ENCODE measurements at places on chromosomes 11 and 22.

DNA sequence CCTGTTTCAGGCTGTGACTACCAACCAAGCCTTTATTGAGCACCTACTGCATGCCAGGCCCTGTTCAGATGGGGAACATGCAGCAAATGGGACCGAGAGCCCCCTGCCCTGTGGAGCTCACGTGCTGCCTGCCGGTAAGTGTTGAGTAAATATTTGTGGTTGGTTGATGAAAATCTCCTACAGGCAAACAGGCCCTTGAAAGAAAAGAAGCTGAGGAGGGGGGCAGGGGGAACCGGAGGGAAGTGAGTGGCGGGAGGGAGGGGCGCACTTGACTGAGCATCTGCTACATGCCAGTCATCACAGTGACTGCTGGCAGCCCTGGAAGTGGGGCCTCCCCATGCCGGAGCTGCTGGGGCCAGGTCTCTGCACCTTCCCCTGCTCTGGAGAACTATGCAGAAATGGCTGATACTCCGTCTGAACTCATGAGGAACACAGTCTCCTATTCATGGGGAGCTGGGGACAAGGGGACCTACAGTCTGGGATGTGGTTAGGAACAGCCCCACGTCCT, 34.2 kb downstream of the MACROD1 start:
- no peak for DNase-seq

DNA sequence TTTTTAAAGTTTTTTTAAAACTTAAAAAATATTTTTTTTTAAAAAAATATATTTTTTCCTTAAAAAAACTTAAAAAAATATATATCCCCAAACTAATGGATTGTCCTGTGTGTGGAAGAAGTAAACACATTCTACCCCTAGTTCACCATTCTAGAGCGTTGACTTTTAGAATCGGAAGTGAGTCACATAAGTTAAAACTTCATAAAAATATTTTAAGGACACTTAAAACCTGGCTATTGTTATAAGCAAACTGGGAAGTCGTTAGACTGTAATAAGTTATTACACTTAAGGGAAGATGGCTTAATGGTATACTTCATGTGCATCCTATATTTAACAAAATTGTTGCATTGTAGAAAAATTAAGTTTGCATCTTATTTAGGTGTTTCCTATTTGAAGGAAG, 21.1 kb downstream of the FAM118B start:
- DNase-seq: no peak

- DNase-seq: no peak
These were observed 303.4 kb downstream of the FAT3 start for GRCh38 chr11:92528001-92528400.

DNA sequence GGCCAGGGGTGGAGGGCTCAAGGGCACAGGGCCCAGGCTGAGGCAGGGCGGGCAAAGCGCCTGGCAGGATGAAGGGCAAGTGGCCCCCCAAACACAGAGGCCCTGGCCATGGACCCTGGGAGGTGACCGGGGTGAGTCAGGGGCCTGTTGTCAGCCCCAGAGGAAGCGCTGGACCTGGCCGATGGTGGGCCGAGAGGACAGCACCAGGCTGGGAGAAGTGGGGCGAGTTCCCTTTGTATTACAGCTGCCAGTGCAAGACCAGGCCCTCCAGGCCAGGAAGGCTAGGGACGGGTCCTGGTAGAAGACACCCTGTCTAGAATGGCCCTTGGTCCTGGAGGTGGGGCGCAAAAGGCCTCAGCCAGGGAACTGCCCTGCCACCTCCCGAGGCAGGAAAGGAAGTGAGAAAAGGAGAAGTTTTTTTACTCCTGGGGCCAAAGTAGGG, 12.8 kb downstream of the CXCR5 start:
- no peak for DNase-seq

DNA sequence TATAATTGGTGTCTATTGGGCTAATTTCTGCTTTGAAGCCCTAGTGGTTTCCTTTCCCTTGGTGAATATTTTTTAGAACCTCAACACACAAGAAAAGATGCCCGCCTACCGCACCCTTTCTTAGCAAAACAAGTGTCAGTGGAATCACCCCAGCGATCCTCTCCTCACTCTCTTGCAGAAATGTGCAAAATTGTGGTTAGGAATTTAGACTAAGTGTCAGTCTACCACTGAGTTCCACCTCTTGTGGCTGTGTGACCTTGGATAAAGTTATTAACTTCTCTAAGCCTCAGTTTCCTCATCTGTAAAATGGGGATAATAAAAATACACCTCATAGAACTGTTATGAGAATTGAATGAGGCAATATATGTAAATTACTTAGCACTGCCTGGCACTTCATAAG, 5.3 kb upstream of the JAML start:
- DNase-seq: no peak

DNA sequence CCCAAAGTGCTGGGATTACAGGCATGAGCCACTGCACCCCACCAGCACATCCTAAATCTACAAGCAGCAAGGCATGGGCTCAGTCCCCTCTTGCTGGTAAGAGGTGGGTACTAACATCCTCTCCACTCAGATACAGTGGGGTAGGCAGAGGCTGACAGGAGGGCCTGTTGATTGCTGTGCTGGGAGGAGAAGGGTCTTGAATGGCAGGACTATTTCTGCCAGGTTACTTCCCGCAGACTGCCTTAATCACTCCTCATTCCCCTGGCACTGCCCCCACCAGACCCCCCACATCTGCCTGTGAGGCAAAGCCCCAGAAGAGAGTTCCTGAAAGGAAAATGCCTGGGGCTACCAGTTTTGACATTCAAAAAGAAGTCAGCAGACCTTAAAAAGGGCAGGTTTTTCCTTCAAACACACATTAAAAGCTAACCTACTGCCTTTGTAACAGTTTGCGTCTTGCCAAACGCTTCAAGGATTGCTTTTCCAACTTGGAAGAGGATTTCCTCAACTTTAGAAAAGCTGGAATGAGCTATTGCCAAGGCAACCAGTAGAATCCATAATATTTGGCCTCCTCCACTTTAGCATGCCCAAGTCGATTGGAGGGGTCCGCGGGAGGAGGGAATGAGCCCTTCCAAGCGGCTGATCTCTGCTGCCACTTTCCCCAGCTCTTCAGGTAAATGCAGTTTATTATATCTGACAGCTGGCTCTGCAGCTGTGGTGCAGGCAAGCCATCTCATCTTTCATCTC, 62.0 kb downstream of the FDX1 start:
- DNase-seq: no peak

DNA sequence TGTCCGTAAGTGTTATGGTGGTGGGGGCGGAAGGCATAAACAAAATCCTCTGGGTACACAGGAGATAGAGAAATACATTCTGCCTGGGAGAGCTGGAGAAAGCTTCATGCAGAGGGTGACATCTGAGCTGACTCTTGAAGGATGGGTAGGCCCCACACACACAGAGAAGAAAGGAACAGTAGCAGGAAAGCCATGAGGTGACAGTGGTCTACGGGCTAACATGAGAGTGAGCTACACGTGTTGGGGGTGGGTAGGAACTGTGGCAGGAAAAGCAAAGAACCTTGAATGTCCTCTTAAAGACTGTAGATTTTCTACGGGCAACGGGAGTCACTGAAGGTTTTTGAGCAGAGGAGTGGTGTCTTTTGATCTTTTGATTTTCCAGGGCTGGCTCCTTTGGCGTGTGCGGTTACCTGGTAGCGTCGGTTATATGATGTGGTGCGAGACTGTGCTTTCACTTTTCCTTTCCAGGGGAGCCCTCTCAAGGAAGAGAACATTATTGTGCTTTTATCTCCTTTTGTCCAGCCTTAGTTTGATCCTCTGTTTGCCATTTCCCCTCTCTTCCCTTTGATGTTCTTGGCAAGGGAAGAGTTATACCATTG, 39.7 kb downstream of the ADAMTS8 start:
- no peak for DNase-seq

GRCh38 chr11:113806406-113806805, 26.8 kb downstream of the CLDN25 start:
- no peak for DNase-seq

- no peak for DNase-seq
These were observed 772 bp downstream of the GRAP2 start for GRCh38 chr22:39901565-39902146.

GRCh38 chr11:75051043-75051442, 45.6 kb downstream of the OR2AT4 start:
- no peak for DNase-seq

DNA sequence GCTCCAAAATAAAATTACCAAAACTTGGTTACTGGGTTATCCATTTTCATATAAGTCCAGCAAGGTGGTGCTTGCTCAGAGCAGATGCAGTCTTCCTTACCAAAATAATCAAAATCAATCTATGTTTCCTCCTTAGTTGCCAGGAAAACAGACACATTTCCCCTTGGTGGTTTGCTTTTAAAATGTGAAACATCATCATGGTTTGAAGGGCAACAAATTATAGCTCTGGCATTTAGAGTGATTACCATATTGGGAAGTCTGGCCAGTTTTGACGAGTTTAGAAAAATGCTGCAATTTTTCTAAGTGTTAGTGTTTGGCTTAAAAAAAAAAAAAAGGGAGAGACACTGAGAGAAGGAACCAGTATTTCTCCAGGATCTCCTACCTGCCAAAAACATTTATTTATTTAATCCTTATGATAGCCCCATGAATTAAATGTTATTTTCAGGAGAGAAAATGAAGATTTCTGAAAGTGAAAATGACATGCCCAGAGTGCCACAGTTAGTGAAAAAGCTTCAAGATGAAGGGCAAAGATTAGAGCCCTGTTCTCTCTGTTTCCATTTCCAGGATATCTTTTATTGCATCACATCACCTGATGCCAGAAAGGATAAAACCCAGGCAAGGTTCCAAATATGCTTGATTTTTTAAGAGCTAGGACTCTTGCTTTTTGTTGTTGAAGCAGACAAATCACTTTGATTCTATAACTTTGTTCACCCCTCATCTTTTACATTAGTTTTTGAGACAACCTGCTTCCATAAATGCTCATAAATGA, 29.6 kb upstream of the TBCEL start:
- DNase-seq: no peak

GRCh38 chr11:81026032-81026431, 1585.2 kb upstream of the TENM4 start:
- DNase-seq: no peak

GRCh38 chr11:17525570-17525969, 18.6 kb downstream of the USH1C start:
- no peak for DNase-seq

- no peak for DNase-seq
These were observed 253.9 kb upstream of the ARHGAP20 start for GRCh38 chr11:110966131-110966530.

DNA sequence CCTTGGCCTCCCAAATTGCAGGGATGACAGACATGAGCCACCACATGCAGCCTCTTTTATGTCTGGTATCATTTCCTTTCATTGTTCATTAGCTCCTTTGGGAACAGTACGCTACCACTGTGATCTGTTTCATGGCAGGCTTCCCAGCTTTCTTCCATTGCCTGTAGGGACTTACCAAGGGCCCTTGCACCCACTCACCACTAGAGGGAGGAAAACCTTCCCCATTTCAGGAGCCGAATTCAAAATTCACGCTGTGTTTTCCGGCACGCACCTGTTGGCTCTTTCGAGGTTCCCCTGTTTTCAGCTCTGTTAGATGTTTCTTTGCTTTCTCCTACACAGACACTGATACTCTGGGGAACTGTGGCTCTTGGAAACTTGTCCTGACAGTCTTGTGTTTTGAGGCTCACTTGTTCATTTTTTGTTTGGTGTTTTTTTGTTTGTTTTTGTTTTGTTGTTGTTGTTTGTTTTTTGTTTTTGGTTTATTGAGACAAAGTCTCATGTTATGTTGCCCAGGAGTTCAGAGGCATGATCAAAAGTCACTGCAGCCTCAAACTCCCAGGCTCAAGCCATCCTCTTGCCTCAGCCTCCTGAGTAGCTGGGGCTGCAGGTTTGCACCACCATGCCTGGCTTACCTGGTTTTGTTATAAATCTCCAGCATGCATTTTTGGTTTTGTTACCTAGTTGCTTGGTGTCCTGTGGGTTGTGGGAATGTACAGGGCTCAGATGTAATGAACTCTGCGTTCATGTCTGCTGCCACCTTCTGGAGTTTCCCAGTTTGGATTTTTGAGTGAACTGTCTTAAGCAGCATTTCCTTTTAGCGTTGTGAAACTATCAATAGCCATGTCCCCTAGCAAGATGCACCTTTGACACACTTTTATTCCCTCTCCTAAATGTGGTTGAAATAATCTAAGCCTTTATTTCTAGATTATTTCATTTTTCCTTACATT, 2.3 kb downstream of the KRTAP5-11 start:
- DNase-seq: no peak

DNA sequence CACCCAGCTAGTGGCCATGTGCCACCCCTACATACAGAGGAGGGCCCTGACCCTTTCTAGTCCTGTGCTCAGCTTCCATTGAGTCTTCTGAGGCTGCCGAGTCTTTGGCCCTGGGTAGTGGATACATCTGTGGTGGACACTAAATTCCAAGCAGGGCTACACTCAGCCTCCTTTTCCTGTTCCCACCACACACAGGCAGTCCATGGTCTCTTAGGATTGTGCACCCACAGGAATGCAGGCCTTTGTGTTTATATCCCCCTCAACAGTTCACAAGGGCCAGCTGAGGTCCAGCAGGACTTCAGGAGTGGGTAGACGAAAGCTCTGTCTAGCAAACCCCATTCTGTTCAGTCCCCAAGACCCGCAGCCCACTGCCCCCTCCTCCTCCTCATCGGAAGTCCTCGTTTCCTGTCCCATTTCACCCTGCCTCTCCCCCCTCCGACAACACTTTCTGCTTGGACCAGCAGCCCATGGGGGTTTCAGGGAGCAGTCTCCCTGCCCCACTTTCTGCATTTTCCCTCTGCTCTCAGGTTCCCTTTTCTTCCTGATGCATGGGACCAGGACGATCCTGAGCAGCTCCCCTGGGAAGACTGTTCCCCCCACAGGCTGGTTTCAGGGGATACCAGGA, 91.8 kb downstream of the SWAP70 start:
- DNase-seq: no peak

DNA sequence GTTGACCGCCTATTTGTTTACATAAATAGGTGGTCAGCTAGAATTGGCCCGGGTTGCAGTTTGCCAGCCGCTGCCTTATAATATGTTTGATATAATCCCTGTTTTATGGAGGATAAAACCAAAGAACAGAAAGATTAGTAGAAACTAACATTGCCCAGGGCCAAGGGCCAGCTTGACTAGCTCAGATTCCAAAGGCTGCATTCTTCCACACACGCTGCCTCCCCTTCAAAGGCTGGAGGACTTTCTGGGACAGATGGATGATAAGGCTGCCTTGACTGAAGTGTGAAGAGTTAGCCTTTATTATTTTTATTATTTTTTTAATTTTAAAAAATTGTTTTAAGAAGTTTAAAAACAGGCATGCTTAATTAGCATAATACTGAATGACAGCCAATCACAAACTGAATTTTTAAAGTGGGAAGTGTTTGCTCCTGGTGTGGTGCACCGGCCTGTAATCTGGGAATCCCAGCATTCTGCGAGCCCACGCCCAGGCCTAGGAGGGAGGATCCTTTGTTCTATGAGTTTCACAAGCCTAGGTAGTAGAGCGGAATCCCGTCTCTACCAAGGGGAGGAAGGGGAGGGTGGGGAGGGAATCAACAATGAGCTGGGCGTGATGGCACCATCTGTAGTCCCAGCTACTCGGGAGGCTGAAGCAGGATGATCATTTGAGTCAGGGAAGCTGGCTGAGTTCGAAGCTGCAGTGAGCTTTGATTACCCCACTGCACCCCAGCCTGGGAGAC, 114.9 kb downstream of the NAV2 start:
- DNase-seq: no peak

All from activated CD8-positive, alpha-beta memory T cell treated with anti-CD3 and anti-CD28 coated beads for 24 hours (primary cell).